ENCODE measurements at places on chromosomes 6 and 20. TPM values are rescaled to one million over a fixed set of nuclear protein-coding genes. Genes with fewer than 3 reads are reported as not detected.

DNA sequence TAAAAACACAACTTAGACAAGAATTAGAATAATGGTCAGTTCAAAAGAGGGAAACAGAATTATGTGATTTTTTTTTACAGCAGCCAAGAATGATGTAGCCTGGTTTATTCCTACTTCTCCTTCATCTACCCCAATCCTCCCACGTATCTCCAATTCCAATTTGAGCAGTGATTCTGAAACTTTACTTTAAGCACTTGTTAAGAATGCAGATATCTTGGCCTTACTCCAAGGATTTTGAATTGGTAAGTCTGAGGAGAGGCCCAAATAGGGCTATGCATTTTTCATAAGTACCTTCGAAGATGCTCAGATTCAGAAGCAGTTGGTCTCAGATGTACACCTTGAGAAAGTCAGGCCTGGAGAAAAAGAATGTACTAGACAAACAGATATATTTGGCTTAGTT lies 233.4 kb upstream of the FLRT3 start:
- H3K27me3 ChIP-seq = no peaks in the 10 kb centered on the region
- peaks cover 15% of the 10 kb centered on the region for H3K4me1 ChIP-seq
- H3K4me3 ChIP-seq = no peak overlapping the region
- H3K27ac ChIP-seq = no peak overlapping the region

DNA sequence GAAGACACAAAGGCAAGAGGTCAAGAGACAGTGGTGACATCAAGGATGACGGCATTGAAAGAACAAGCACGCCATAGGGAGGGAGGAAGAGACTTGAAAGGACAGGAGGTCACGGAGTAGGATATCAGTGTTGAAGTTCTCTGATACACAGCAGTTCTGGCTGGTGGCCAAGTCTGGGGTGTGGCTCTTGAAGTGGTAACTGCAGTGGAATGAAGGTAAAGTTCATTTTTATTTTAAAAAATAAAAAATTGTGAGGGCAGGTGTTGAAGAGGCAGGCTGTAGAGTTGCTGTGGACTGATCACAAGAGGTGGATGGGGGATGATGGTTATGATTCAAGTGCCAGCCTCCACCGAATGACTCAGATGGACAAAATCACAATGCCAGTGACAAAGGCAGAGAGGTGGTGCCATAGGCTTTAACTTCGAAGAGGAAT lies 53.2 kb upstream of the BMP2 start:
- H3K4me1 ChIP-seq = no peaks in the 10 kb centered on the region
- DNase-seq = no peak
- no peak overlapping the region for H3K4me3 ChIP-seq
- H3K27ac ChIP-seq = no peak overlapping the region
- H3K36me3 ChIP-seq = no peaks in the 10 kb centered on the region

GRCh38 chr6:139156551-139156950 lies 21.7 kb downstream of the HECA start:
- no peak overlapping the region for H3K27ac ChIP-seq
- peaks cover 31% of the 10 kb centered on the region for H3K4me1 ChIP-seq
- no peaks in the 10 kb centered on the region for H3K27me3 ChIP-seq
- H3K4me3 ChIP-seq = no peak overlapping the region
- H3K36me3 ChIP-seq = no peaks in the 10 kb centered on the region

GRCh38 chr6:167559675-167560479 lies 235.0 kb downstream of the TTLL2 start:
- no peak overlapping the region for H3K4me3 ChIP-seq
- H3K27me3 ChIP-seq = no peaks in the 10 kb centered on the region
- no peaks in the 10 kb centered on the region for H3K4me1 ChIP-seq
- no peak for DNase-seq

DNA sequence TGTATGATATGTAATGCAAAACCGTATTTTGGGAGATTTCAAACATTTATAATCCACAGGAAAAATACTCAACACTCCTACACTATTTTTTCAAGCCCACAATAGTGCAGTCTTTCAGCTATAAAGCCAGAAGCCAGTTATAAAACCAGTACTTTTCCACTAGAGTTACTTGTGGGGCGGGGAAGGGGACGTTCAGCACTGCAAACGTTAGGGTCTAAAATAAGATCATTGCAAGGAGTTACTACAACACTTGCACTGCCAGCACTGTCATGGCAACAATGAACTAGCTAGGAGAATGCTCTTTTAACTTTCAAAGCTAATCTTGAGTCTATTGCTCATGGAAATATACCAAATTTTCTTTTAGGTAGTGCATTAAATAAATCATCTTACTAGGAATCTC lies 14.7 kb downstream of the SESN1 start:
- H3K27me3 ChIP-seq = no peaks in the 10 kb centered on the region
- H3K36me3 ChIP-seq = peaks cover 4% of the 10 kb centered on the region
- H3K27ac ChIP-seq = no peak overlapping the region
- DNase-seq = no peak
- no peak overlapping the region for H3K4me3 ChIP-seq
- H3K4me1 ChIP-seq = peaks cover 11% of the 10 kb centered on the region

- no peak for DNase-seq
- H3K4me1 ChIP-seq = no peaks in the 10 kb centered on the region
- H3K36me3 ChIP-seq = no peaks in the 10 kb centered on the region
- no peaks in the 10 kb centered on the region for H3K27me3 ChIP-seq
Observed at GRCh38 chr6:114649298-114649697, 306.5 kb upstream of the HS3ST5 start.

The KCNG1 gene
- total RNA-seq = 19.1 TPM

DNA sequence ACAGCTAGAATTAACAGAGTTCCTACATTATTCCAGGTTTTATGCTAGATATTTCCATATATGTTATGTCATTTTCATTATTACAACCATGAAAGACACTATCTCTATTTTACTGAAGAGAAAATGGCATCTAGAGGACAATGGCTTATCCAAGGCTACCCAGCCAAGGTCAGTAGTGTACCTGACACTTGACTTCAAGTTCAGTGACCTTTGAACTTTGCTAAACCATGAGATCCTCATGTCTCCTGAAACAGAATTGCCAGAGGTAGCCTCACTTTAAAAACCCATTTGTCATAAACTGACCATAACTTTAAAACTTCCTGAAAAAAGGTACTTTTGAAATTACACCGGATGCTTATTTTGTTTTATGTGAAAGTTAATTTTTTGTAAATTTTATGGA lies 14.4 kb downstream of the NAPB start:
- DNase-seq = no peak
- no peaks in the 10 kb centered on the region for H3K27me3 ChIP-seq
- peaks cover 22% of the 10 kb centered on the region for H3K4me1 ChIP-seq
- no peaks in the 10 kb centered on the region for H3K36me3 ChIP-seq
- H3K27ac ChIP-seq = no peak overlapping the region
- no peak overlapping the region for H3K4me3 ChIP-seq

DNA sequence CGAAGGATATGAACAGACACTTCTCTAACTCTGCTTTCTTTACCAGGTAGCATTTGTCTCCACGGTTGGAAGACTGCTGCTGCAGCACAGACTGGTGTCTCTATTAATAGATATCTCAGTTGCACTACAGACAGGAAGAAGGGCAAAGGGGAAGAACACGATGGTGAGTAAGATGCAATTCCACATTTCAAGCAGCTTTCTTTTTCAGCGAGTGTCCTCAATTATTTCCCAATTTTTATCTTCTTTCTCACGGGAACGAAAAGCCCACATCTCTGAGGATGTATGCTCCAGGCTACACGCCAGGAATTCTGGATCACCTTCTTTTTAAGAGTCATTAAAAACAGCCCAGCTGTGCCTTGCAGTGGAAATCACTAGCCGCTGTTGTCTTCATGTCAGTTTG lies 311.6 kb upstream of the ECI2 start:
- no peak overlapping the region for H3K27ac ChIP-seq
- no peaks in the 10 kb centered on the region for H3K36me3 ChIP-seq
- no peak overlapping the region for H3K4me3 ChIP-seq
- H3K27me3 ChIP-seq = no peaks in the 10 kb centered on the region

GRCh38 chr6:34587325-34587724 lies 31.2 kb upstream of the SPDEF start:
- H3K36me3 ChIP-seq = no peaks in the 10 kb centered on the region
- peaks cover 14% of the 10 kb centered on the region for H3K4me1 ChIP-seq
- no peak overlapping the region for H3K27ac ChIP-seq
- H3K4me3 ChIP-seq = no peak overlapping the region

- peaks cover 39% of the 10 kb centered on the region for H3K4me1 ChIP-seq
- DNase-seq = peak; percentile 75
- H3K4me3 ChIP-seq = no peak overlapping the region
- peak overlapping the region; percentile 64 for H3K27ac ChIP-seq
- peaks cover 26% of the 10 kb centered on the region for H3K36me3 ChIP-seq
- H3K27me3 ChIP-seq = no peaks in the 10 kb centered on the region
Observed at GRCh38 chr6:111580826-111581505, 24.7 kb downstream of the TRAF3IP2 start.

GRCh38 chr6:144834426-144835038 lies 549.4 kb downstream of the UTRN start:
- no peaks in the 10 kb centered on the region for H3K27me3 ChIP-seq
- no peak overlapping the region for H3K4me3 ChIP-seq
- no peak overlapping the region for H3K27ac ChIP-seq
- peaks cover 22% of the 10 kb centered on the region for H3K36me3 ChIP-seq
- H3K4me1 ChIP-seq = no peaks in the 10 kb centered on the region

- no peak overlapping the region for H3K4me3 ChIP-seq
- H3K36me3 ChIP-seq = no peaks in the 10 kb centered on the region
- H3K27me3 ChIP-seq = peaks cover 9% of the 10 kb centered on the region
- peak; percentile 40 for DNase-seq
Observed at GRCh38 chr6:149234051-149234962, 83.2 kb upstream of the TAB2 start.

The MTFR2 gene
- total RNA-seq = not detected

The SLC17A2 gene
- not detected for total RNA-seq

GRCh38 chr6:2450546-2450945 lies 205.1 kb upstream of the GMDS start:
- no peaks in the 10 kb centered on the region for H3K36me3 ChIP-seq
- no peak for DNase-seq
- no peak overlapping the region for H3K4me3 ChIP-seq
- 0 out of 2 replicates have a peak, but pooled peaks cover 13% of the 10 kb centered on the region for H3K4me1 ChIP-seq

DNA sequence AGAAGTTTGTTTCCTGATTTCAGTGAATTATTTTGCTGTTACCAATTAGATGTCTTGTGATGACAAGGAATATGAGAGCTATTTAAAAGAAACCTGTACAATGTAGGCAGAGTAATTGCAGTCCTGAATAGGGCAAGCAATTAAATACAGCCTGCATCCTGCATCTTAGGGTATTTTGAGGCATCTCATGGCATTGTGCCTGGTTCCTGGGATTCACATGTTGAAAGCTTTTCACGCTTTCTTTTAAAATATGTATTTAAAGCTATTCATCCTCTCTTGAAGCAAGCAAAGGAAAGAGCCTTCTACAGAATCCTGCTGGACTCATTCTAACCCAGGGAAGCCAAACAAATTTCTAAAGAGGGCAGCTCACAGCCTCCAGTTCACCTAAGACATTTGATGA lies 4.7 kb upstream of the RRAGD start:
- H3K36me3 ChIP-seq = no peaks in the 10 kb centered on the region
- no peak overlapping the region for H3K27ac ChIP-seq
- no peak for DNase-seq
- H3K4me1 ChIP-seq = no peaks in the 10 kb centered on the region
- no peak overlapping the region for H3K4me3 ChIP-seq

DNA sequence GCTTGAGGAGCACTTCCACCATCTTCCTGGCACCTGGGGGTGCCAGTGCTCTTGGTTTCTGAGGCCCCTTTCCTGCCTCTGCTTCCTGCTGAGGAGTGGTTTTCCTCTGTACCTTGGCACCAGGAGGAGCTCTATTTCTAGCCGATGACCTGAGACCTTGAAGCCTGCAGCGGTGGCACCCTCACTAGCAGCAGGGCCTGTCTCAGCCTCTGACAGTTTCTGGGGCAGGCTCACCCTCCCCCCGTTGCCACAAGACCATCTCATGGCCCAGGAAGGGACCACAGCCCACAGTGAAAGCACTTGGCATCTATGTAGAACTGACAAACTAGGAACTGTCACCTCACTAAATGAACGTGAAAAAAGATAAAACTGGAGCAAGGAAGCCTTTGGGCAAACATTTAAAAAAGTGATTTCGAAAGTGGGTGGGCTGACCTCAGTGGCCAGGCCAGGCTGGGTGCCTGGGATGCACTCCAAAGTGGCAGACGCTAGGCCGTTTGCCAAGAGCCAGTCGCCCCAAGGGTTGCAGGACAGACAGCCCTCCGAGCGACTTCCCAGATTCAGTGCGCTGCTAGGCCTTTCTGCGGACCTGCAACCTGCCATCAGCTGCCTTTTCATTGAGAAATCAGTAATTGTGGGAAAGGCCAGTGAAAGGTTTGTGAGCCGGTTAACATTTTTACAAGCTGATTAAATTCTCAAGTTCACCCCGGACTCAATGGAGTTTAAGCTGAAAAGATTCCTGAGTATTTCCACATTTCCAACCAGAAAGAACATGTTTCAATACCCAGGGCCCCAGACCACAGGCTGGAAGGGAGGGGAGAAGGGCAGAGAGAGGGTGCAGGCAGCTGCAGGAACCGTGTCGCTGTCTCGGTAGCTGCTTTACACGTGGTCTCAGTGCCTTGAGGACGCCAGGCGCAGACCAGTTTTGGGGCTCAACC lies 303.7 kb downstream of the ESR1 start:
- H3K27me3 ChIP-seq = no peaks in the 10 kb centered on the region
- no peak overlapping the region for H3K4me3 ChIP-seq
- H3K27ac ChIP-seq = no peak overlapping the region
- no peaks in the 10 kb centered on the region for H3K36me3 ChIP-seq

The TAGAP gene
- not detected for total RNA-seq

DNA sequence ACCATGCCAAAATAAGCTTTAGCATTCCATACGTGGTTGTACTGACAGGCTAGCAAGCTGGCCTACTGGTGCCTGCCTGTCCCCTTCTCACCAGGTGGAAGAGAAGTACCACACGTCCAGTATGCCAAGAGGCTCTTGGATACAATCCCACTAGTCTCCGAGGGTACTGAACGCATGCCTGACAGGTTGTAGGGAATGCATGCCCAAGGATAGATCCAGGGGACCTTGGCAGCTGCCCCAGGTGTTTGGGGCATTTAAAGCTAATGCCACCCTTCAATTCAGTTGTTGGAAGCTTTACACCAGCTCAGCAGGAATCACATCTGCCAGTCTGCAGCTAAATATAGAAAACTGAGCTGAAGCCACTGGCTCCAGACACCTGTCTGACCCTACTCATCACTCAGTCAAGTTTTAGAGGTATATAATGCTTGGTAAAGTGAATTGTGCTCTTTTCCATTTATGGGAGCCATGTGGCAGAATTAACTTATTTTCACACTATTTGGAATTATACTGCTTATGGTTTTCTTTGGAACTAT lies 4.9 kb downstream of the TUBB2B start:
- no peak overlapping the region for H3K27ac ChIP-seq
- no peak for DNase-seq

The WFDC12 gene
- total RNA-seq = not detected

The DDO gene
- not detected for total RNA-seq

DNA sequence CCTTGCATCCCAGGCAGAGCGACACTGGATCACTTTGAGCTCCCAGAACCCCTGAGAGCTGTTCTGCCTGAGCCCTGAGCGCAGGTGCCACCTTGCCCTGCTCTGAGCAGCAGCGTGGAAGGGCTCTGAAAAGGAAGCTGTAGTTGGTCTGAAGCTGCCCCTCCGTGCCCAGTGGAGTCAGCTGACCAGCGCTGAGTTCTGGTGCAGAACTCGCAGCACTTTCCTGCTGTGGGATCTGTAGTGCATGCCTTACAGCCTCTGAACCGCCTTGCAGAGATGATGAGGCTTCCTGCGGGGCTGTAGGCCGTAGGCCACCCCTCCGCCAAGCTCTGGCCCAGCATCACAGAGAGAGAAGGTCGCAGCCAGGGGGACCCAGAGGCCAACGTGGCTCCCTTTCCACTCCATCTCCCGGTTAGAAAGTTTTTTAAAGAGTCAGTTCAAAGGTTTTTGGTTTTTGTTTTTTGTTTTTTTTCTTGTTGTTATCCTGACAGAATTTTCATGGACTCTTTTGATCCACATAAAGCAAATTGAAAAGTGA lies 158.3 kb upstream of the CST7 start:
- no peaks in the 10 kb centered on the region for H3K36me3 ChIP-seq
- no peak overlapping the region for H3K4me3 ChIP-seq
- DNase-seq = no peak
- H3K4me1 ChIP-seq = no peaks in the 10 kb centered on the region

The GSTA3 gene
- total RNA-seq = not detected

All from GM23248 (cell line).